Activated CD4-positive, alpha-beta T cell treated with anti-CD3 and anti-CD28 coated beads, Interleukin-2, amount 10 ng/mL, durations not matched to agents 7 days and 5 days (primary cell): ENCODE measurements at places on chromosomes 4 and X. TPM values are rescaled to one million over a fixed set of nuclear protein-coding genes. Genes with fewer than 3 reads are reported as not detected.

DNA sequence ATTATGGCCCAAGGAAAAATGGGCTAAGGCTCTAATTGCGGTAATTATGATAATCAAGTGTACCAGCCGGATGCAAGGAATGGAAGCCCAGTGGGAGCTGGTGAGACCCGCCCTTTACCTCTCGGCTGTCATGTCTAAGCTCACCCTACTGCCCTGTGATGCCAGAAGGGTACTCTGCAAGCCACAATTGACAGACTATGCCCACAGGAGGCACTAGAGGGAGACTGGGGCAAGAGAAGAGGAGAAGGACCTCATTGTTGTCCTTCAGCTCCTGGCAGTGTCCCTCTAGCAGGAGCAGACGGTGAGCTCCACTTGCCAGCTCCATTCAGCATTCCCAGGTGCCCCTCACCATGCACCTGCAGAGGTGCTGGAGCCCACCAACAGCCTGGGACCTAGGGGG, 141.8 kb downstream of the SMIM20 start:
- no peaks in the 10 kb centered on the region for H3K27me3 ChIP-seq
- no peak overlapping the region for H3K27ac ChIP-seq
- H3K36me3 ChIP-seq: peaks cover 2% of the 10 kb centered on the region

DNA sequence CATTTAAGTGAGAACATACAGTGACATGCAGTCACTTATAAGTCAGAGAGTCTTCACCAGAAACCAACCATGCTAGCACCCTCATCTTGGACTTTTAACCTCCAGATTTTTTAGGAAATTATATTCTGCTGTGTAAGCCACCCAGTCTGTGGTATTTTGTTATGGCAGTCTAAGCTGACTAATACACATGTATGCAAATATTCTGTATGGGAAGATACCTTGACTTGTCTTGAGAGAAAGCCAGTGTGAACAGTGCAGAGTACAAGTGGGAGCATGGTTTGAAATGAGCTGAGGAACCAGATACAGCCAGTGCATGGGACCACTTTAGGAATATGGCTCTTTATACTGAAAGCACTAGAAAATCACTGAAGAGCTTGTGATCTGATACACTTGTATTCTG, 110.4 kb upstream of the MAP9 start:
- no peak for DNase-seq
- H3K27ac ChIP-seq: no peak overlapping the region
- no peaks in the 10 kb centered on the region for H3K36me3 ChIP-seq
- no peaks in the 10 kb centered on the region for H3K27me3 ChIP-seq
- H3K4me3 ChIP-seq: no peak overlapping the region

DNA sequence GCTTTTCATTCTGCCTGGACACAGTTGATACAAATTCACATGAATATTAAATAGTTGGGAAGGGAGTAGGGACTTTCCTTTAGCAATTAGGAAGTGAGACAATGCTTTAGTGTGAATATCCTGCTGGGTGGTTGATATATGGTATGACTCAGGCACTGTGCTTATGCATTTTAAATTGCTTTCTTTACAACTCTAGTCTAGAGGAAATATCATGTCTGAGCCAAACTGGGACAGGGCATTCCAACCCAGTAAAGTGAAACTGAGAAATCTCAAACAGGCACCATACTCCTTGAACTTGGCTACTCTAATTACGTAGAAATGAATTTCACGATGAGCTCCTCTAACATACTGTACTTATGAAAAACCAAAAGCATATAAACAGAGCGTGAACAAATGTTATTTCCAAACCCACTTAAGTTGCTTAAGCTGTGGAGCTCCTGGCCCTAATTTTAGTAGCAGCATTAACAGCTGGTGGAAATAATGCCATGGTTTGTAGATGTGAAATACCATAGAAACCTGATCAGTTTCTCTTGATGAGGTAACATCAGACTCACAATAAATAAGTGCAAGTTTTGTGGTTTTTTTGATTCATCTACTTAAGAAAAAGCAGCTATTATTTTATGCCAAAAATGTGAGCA, 242.9 kb upstream of the GK2 start:
- no peak for DNase-seq
- H3K4me3 ChIP-seq: no peak overlapping the region
- H3K36me3 ChIP-seq: no peaks in the 10 kb centered on the region
- no peak overlapping the region for H3K27ac ChIP-seq
- H3K27me3 ChIP-seq: no peaks in the 10 kb centered on the region
- no peaks in the 10 kb centered on the region for H3K4me1 ChIP-seq

- H3K27me3 ChIP-seq: no peaks in the 10 kb centered on the region
- no peaks in the 10 kb centered on the region for H3K4me1 ChIP-seq
- no peak for DNase-seq
Measured at GRCh38 chrX:124421898-124422655, 75.7 kb downstream of the SH2D1A start.

DNA sequence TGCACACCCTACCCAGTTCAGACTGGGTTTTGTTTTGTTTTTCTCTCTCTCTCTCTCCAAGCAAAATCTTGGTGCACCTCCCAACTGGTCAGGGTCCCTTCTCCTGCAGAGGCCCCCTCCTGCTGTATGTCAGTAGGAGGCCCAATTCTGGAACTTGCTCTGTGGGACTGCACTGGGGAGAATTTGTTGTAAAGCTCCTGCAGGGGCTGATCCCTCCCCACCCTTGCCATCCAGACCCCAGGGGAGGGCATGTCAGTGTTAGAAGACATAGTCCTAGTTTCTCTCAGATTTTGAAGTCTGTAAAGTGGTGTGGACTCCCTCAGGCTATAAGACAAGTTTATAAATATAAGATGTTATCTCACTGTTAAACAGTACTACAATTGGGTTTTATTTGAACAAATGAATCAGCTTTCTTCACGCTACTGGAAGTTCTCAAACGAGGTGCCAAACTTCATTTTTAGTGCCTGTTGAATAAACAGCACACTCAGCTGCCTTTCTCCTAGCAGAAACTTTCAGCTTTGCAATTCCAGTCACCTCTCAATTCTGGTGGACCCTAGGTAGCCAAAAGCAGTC, 88.6 kb upstream of the FRMPD3 start:
- H3K4me3 ChIP-seq: no peak overlapping the region
- no peaks in the 10 kb centered on the region for H3K4me1 ChIP-seq

The HPSE gene
- total RNA-seq: 24.6 TPM
